ENCODE measurements at places on chromosomes 6 and 20. TPM values are rescaled to one million over a fixed set of nuclear protein-coding genes. Genes with fewer than 3 reads are reported as not detected.

The PTGIS gene
- 7.1 TPM for total RNA-seq

DNA sequence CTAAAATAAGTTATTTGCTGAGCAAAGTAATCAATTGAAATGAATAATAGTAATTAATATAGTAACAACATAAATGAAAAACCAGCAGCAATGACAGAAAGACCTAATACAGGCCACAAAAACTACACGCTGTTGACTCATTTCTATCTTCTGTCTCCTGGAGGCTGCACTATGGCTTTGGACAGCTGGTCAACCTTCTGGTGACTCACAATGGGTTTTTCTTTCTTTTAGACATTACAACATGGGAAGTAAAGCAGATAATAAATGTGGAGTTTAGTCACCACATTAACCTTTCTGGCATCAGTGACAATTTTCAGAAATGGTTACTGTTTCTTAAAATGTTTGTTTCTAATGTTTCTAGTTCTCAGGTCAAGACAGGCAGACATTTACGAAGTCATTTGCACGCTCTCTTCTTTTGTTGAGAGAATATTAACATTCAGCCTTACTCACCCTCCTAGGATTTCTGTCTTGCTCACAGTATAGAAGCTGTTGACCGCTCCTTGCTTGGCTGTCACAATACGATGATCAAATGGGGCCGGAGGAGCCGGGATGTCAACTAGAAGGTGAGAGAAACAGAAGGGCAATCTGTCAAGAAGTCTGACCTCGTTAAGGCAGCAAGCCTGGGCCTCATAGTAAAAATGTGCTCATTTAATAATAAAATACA is 62.2 kb downstream of the MYLK4 start:
- no peaks in the 10 kb centered on the region for H3K27me3 ChIP-seq
- DNase-seq: no peak
- H3K36me3 ChIP-seq: peaks cover 5% of the 10 kb centered on the region

DNA sequence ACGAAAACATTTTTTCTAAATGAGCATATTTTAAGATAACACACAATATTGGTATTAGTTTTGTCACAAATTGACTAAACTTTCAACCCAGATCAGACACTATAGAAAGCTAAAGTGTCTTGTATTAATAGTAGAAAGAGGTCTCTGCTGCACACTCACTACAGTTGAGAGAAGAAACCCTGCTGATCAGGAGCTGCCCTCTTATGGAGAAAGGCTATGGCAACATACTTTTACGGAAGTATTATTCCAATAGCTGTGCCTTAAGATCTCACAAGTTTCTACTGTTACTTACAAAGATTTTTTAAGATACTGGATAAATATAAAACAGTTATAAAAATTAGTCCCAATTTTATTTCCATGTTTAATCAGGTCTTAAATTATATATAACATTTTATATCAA is 155.7 kb downstream of the RIMS1 start:
- no peak overlapping the region for H3K27ac ChIP-seq
- DNase-seq: no peak
- no peaks in the 10 kb centered on the region for H3K27me3 ChIP-seq
- H3K36me3 ChIP-seq: no peaks in the 10 kb centered on the region

GRCh38 chr6:51892750-51893149 is 194.7 kb downstream of the PKHD1 start:
- no peak for DNase-seq
- no peaks in the 10 kb centered on the region for H3K4me1 ChIP-seq
- H3K4me3 ChIP-seq: no peak overlapping the region
- H3K27me3 ChIP-seq: no peaks in the 10 kb centered on the region
- no peak overlapping the region for H3K27ac ChIP-seq

DNA sequence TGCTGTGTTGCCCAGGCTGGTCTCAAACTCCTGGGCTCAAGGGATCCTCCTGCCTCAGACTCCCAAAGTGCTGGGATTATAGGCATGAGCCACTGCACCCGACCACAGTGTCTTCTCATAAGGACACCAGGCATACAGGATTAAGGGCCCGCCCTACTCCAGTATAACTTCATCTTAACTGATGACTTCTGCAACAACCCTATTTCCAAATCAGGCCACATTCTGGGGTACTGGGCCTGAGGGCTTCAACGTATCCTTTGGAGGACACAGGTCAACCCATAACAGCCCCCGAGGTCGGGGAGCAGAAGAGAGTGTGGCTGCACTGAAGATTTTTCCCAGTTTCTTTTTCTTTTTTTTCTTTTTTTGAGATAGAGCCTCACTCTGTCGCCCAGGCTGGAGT is 39.7 kb downstream of the SUN5 start:
- H3K4me3 ChIP-seq: no peak overlapping the region
- H3K27ac ChIP-seq: no peak overlapping the region
- no peak for DNase-seq
- no peaks in the 10 kb centered on the region for H3K27me3 ChIP-seq
- H3K4me1 ChIP-seq: peaks cover 8% of the 10 kb centered on the region

The MYLK2 gene
- total RNA-seq: 1.6 TPM
